ENCODE measurements at places on chromosomes 3 and 15.
A peak's percentile ranks its signal among the peaks of the same experiment; 100 is the strongest.

- no peak for DNase-seq
Measured at GRCh38 chr3:120441776-120442175, 9.0 kb downstream of the FSTL1 start.

GRCh38 chr15:65077981-65078352, 1.4 kb downstream of the KBTBD13 start:
- peak; percentile 41 for DNase-seq

DNA sequence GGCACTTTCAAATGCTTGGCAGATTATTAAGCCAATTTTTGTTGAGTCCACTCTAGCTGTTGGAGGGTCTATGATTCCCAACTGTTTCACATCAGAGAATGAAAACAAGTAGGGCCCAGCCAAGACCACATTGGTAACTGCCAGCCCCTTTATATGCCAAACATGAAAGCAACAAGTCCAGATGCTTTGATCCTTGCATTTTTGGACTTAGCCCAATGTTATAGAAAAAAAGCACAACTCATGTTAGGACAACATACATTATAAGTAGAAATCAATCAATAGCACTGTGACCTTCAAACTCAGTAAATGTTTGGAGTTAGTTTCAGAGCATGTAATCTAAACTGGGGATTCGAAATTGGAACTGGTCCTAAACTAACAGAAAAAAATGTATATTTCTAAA, 674.7 kb downstream of the MECOM start:
- no peak for DNase-seq

GRCh38 chr15:53193149-53193548, 403.0 kb upstream of the ONECUT1 start:
- no peak for DNase-seq
